Common myeloid progenitor, CD34-positive (primary cell): ENCODE measurements at places on chromosomes 7 and 10.
A peak's percentile ranks its signal among the peaks of the same experiment; 100 is the strongest.

GRCh38 chr7:117157241-117158209, 165.3 kb downstream of the WNT2 start:
- peak; percentile 90 for DNase-seq

- no peak for DNase-seq
Observed at GRCh38 chr10:218798-219197, 83.5 kb downstream of the ZMYND11 start.

DNA sequence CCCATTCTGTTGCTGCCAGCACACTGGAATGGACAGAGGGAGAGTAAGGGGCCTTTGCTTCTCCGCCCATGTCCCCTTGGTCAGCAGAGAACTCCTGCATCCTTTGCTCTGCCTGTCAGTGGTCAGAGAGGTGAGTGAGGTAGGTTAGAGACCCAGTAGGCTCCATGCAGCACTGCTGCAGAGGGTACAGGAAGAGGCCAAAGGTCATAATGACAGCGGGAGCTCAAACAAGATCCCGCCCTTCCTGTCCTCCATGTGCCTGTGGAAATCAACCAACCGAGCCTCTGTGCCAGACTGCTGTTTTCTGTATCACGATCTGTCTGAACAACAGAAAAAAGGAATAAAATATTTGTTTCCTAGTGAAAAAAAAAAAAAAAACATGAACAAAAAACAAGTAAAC, 81.4 kb downstream of the ZNF33B start:
- DNase-seq: no peak

DNA sequence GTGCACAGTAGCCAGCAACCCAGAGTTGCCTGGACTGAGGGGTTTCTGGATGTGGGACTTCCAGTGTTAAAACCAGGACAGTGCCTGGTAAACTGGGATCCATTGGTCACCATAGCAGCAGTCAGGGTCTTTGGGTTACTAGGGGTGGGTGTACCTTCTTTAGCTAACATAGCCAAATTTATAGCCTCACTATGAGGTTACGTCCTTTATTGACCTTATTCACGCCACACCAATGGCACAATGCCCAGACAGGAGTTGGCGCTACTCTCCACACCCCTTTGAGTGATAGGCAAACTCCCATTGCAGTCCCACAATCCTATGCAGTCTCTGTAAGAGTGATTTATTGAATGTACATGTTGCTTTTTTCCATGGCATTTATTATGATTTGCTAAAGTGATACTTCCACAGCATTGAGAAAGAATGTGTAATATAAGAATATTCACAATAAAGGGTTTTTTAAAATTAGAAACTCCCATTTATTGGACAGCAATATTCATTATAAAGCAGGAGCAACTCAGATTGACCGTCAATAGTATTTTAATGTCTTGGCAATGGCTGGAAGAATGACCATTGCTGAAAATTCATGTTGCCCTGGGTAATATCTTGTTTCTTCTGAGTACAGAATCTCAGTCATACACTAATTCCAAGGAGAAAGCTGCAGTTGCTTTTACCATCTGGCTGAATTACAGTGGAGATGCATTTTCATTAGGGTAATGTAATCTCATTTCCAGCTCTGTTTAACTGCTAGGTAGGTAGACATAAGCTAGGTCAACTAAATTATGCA, 26.1 kb downstream of the IFIT5 start:
- DNase-seq: no peak

DNA sequence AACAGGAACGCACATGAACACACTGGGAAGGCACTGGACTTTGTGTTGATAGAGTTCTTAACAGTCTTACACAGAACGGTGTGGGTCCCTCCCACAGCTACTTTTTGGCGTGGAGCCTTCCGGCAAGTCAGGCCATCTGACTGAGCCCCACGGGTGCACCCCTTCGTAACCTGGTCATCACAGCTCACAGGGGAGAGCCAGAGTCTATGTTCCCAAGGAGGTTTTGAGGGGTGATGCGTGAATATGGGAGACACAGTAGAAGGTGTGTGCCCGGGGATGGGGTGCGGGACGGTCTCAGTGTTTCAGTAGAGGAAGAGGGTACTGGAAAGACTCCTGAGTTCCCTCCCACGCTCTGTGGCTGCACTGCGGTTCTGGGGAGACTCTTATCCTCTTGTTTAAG, 291.7 kb downstream of the DNAJB6 start:
- DNase-seq: no peak

DNA sequence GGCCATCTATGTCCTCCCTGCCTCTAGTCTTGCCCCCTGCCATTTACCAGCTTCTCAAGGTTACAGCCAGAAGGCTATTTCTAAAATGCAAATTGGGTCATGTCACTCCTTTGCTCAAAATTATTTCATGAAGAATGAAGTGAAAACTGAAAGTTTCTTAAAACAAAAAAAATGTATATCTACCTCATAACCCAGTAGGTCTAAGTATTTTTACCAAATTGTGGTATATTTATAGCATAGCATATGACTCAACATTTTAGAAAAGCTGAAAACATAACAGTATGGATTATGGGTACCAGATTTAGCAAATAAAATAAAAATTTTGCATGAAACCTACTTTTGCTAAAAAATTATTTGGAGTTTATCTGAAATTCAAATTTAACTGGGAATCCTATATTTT, 78.4 kb downstream of the SLC16A9 start:
- no peak for DNase-seq

DNA sequence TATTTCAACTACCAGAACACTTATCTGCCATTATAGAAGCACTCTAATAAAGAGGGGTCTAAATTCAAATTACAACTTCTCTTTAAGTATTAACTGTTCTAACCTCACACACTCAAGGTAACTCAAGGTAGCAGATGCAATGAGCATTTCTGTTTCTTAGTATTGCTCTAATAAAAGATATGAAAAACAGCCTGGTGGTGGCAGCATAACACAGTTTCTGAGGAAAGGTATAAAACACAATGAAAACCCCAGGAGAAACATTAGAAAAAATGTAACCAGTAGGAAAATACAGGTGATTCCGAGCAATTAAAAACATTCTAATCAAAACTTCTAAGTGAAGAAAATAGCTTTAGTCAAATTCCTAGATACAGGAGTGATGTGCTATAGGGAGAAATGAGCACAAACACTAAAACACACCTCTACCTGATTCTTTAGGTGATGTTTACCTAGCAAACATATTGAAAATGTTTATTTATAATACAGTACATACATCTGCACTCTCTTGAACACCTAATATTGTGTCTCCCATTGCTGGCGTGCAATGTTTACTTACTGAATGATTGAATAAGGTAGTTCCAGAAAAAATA, 3.5 kb downstream of the MKRN1 start:
- DNase-seq: peak; percentile 72

DNA sequence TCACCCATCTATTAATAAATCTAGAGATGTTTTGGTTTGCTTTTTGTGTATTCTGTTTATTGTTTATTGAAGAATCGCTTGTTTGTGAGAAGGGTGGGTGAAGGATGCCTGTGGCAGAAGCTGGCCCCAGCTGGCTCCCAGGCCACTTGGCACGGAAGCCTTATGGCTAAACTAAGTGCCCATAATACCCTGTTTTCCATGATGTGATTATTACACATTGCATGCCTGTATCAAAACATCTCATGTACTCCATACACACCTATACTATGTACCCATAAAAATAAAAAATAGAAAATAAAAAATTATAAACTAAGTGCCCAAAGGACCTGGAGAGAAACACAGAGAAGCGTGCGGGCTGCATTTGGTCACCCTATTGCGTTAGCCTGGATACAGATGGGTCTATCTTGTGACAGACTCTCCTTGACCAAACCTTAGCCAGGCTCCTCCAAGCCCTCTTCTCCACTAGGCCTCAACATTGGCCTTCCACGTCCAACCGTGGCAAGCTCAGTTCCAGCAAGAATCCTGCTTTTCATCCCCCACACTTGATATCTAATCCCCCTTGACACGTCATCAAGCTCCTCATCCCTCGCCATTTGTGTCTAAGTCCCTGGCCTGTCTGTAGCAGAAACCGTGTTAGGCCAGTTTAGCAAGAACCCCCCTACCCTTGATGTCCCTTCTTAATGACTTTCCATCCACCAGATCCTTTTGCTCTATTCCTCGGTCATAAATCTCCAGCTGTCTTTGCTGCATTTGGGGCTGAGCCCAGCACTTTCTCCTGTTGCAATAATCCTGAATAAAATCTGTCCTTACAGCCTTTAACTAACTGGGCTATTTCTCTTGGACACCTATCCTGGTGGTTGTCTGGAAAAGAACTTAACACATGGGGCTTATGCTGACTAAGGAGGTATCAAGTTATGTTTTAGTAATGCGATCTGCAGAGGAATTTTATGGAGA, 245.2 kb downstream of the TNS3 start:
- no peak for DNase-seq

DNA sequence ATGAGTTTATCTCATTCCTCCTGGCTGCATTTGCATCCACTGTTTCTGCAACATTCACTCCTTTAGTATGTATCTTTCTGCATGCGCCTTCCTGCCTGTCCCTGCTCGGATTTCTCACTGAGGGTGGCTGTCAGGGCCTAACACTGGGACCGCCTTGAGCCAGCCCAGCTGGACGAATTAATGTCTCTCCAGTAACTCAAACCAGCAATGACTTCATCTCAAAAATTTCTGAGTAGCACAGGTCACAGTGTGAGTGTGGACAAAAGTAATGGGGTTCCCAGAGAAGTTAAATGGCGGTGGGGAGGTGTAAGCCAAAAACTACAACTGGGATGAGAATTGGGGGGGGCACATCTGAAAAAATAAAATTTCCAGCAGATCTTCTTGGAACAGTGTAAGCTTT, 444.0 kb upstream of the MGMT start:
- DNase-seq: no peak

DNA sequence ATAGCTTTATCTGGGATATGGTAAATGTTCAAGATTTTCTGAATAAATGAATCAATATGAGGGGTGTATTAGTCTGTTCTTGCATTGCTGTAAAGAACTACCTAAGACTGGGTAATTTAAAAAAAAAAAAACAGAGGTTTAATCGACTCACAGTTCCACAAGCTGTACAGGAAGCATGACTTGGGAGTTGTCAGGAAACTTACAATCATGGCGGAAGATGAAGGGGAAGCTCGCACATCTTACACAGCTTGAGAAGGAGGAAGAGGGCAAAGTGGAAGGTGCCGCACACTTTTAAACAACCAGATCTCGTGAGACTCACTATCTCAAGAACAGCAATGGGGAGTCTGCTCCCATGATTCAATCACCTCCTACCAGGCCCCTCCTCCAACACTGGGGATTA, 32.5 kb upstream of the OTUD1 start:
- no peak for DNase-seq

- peak; percentile 55 for DNase-seq
Observed at GRCh38 chr7:133139801-133140200, 57.9 kb upstream of the CHCHD3 start.

DNA sequence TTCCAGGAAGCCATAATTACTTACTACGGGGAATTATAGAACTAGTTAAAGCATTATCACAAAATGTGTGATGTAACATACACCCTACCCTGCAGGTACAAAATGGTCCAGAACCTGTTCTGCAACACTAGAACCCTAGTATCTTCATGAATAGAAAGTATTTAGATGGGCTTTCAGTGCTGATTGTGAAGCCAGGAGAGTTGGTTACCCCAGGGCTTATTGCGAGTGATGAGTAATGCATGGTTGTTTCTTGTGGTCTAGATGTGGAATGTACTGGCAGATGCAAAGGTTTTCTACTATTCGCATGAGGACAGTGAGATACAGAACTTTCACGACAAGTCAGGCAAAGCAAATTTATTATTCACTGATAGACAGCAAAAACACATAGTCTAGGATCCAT, 33.6 kb upstream of the AGR3 start:
- DNase-seq: no peak

- no peak for DNase-seq
Observed at GRCh38 chr10:119061352-119061751, 19.3 kb downstream of the EIF3A start.

DNA sequence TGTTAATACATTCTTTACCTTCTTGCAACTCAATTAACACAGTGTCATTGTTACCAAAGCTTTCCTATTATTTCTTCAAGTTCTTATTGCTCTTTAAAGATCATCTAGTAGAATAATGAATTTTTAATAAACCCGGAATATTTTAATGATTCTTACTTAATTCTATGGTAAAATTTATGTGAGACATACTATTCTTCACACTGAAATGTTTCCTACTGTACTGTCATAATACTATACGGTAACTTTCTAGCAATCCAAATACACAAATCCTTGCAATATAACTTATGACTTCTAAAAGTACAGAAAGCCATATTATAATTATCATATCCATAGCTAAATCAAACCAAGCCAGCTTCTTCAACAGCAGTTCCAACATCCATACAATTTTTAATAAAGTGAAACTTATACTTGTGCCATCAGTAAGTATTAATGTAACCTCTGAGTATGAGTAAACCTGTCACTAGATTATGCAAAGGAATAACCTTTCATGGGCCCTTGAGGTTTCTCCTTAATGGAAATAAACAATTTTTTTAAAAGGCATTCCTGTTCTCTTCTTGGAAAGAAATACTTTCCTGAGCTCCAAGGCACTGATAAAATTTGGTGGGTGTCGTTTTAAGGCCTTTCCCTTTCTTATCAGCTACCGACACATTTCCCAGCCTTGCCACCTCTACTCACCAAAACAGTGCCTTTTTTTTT, 87.4 kb downstream of the IMMP2L start:
- DNase-seq: peak; percentile 43

GRCh38 chr7:157691586-157692459, 355.0 kb downstream of the DNAJB6 start:
- DNase-seq: peak; percentile 53
